CMK (cell line): ENCODE measurements at places on chromosomes 16 and 17.

GRCh38 chr16:4097826-4098240 lies 18.4 kb downstream of the ADCY9 start:
- no peak for DNase-seq

GRCh38 chr16:73047536-73048291 lies at the start of gene ZFHX3:
ZFHX3 (minus strand) TSS chr16:73048128; CDS start chr16:72960145, 87,983 bp downstream.
- no peak for DNase-seq

GRCh38 chr16:82867485-82867884 lies 240.7 kb downstream of the CDH13 start:
- no peak for DNase-seq

DNA sequence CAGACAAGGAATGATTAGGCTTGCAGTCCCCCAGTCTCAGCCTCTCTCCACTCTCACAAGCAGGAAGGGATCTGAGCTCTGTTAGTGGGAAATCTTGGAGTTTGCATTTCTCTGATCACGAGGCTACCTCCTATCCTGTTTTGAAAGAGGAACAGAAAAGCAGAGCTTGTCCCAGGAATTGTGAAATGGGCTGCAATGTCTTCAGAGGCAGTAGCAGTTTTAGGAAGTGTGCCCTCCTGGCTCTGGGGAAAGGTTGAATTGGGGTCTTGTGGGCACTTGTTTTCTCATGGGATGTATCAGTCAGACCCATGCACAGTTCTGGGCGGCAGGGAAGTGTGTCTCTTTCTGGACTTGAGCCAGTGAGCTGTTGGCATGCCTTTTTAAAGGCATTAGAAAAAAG lies 22.8 kb downstream of the NUP85 start:
- no peak for DNase-seq

GRCh38 chr16:79811541-79811940 lies 211.0 kb upstream of the MAF start:
- DNase-seq, result no peak

DNA sequence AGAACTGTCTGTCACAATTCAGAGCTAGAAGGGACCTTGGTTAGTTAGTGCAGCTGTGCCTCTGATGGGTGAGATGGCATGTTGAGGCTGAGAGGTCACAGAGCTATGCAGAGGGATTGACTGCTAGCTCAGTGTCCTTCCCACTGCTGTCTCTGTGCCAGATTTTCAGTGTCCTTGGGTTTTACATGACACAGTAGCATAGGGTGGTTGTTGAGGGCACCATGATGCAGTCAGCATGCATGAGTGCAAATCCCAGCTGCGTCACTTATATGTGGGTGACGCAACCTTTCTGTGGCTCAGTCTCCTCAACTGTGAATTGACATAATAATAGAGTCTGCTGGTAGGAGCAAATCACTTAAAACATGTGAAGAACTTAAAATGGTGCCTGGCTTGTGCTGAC lies 2.7 kb downstream of the MT1A start:
- DNase-seq, result no peak

GRCh38 chr17:19387921-19388521 lies 1.0 kb upstream of the MFAP4 start:
- no peak for DNase-seq

- DNase-seq, result peak; percentile 43
These were observed 19.2 kb upstream of the ABAT start for GRCh38 chr16:8655184-8655717.
